ENCODE measurements at places on chromosomes 1 and 21.

GRCh38 chr1:11952455-11953109 lies 18.1 kb downstream of the PLOD1 start:
- DNase-seq = no peak

GRCh38 chr1:54582566-54583306 lies 34.7 kb downstream of the ACOT11 start:
- no peak for DNase-seq

DNA sequence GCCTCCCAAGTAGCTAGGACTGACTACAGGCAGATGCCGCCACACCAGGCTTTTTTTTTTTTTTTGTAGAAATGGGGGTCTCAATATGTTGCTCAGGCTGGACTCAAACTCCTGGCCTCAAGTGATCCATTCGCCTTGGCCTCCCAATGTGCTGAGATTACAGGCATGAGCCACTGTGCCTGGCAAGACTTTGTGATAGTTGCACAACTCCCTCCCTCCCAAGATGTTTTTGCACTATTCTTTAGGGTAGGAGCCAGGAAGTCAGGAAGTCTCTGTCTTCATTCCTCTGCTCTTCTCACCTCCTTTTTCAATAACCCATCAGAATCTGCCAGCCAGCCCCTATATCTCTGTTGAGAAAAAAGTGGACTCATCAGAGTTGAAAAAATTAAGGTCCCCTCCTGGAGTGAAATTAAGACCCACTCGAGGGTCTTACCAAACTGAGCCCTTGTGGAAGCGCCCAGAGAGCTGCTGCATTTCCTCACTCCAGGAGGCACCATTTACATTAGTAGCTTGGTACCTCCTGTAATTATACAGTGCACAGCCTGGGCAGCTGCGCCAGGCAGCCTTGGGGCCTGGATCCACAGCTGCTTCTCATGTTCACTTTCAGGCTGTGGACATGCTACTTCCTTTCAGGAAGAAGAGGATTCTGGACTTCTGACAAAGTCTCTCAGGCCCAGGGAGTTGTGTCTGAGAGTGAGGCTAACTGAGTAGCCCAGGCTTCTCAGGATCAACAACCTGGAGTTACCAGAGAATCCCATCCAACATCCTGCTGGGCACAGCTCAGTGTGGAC lies 24.0 kb downstream of the TCEA3 start:
- no peak for DNase-seq

DNA sequence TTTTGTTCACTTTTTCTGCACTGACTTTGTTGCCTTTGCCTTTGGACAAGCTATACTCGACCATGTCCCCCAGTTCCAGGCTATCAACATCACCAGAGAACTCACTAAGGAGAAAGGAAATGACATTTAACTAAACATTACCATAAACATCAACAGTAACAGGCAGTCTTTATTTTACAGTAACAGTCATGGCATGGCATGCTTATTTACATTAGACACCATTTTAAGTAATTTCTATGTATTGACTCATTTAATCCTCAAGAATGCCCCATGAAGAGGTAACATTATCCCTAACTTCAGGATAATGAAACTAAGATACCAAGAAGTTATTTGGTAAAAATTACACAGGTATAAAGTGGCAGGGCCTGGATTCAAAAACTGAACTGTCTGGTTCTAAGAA lies 8.7 kb upstream of the NRAS start:
- no peak for DNase-seq

DNA sequence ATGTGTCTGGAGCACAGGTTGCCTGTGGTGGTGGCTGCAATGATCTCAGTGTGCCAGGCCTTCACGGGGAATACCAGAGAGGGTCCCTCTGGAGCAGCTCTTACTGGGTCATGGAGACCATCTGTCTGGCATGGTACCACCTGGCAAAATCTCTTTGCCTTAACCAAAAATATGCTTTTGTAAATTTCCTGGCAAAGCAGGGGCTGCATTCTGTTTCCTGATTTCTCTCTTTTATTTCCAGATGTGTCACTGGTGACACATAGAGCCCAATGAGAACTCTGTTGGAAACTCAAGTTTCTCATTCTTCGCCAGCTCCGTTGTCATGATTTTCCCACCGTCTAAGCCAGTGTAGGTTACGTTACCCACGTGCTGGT lies 136.5 kb downstream of the FGGY start:
- DNase-seq = no peak

- no peak for DNase-seq
These were observed 24.4 kb downstream of the RRAGC start for GRCh38 chr1:38834937-38835827.

DNA sequence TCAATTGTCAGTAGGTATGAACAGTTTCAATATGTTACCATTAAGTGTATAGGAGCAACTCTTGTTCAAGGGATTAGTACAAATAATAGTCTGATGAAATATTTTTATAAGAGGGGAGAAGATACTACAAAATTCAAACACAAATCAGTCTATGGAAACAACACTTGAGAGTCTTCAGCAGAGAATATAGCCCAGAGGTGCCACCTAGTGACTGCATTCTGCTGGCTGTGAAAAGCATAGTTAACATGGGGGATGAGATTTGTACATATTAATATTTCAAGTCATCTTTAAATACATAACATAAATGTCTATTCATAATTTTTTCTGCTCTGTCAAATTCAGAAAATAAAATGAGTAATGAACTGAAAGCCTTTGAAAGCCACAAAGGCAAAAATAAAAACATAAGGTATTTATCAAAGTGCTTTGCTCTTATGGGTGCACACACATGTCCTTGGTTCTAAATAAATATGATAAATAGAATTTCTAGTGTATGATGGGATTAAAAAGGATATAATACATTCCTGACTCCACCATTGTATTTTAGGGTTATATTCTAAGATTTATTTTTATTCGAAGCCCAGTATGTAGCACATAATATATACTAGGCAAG lies 440.9 kb upstream of the ZRANB2 start:
- no peak for DNase-seq

- DNase-seq = peak; percentile 32
These were observed 49.4 kb upstream of the A3GALT2 start for GRCh38 chr1:33370301-33370700.

DNA sequence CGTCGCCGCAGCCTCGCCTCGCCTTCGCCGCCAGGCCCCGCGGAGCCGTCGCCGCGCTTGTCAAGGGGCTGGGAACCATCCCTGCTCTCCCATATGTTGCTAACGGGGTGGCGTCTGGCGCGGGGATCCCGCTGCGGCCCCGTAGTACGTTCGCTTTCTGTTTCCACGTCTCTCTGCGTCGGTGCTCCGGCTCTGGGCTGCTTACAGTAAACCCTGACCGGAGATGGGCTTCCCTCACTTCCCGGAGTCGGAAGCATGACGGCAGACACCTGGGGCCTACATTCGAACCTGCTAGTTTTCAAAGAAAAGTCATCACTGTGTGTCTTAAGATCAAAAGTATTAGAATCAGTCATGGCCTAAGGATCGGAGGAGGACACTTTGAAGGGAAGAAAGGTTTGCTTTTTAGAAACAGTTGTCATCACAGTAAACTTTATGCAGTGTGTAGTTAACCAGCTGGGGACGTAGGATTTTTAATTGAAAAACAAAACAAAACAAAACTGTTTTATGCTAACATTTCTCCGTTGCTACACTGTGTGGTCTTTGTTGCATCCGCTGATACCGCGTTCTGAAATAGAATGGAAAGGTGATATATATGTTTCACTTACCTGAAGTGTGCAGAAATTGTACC lies 69.0 kb downstream of the SLC35A3 start:
- no peak for DNase-seq

All from T1000 (cell line).